ENCODE measurements at places on chromosomes 11 and 22. TPM values are rescaled to one million over a fixed set of nuclear protein-coding genes. Genes with fewer than 3 reads are reported as not detected.

TSSK2 gene
- not detected for total RNA-seq

CHRM4 gene
- total RNA-seq, result 0.12 TPM

FGF19 gene
- 0.06 TPM for total RNA-seq

CST6 gene
- not detected for total RNA-seq

DNA sequence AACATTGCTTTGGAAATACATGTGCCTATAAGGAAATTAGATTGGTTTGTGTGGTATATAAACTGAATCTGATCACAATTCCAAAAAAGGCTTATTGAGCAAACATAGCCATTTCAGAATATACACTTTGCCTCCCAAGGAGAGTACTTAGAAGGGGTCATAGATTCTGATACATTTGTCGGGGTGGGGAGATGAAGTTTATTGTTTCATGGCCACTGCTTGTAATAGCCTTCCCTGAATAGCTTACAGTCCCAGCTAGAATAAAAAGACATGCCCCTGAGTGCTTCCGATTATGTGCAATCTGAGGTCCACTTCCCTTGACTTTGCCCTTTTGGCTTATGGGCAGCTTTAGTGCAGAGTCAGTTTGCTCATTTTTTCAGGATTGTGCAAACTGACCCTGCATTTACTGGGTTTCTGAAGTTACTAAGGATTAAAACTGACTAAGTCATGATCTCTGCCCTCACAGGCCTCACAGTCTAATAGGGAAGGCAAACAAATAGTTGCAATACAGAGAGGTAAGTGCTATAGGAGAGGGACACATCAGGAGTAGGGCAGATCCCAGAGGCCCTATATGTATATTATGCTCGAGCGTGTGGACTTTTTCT lies 184.2 kb downstream of the BLID start:
- H3K4me1 ChIP-seq, result no peaks in the 10 kb centered on the region
- no peak for DNase-seq
- H3K27ac ChIP-seq, result no peak overlapping the region

GRCh38 chr11:71538666-71538990 lies 803 bp downstream of the KRTAP5-8 start:
- H3K36me3 ChIP-seq, result no peaks in the 10 kb centered on the region
- no peak overlapping the region for H3K27ac ChIP-seq
- no peak overlapping the region for H3K4me3 ChIP-seq
- DNase-seq, result no peak
- H3K4me1 ChIP-seq, result peaks cover 6% of the 10 kb centered on the region

GRCh38 chr11:30561691-30562415 lies 24.3 kb downstream of the MPPED2 start:
- H3K27me3 ChIP-seq, result no peaks in the 10 kb centered on the region
- no peak overlapping the region for H3K4me3 ChIP-seq
- no peak overlapping the region for H3K27ac ChIP-seq
- H3K4me1 ChIP-seq, result no peaks in the 10 kb centered on the region
- DNase-seq, result no peak

DNA sequence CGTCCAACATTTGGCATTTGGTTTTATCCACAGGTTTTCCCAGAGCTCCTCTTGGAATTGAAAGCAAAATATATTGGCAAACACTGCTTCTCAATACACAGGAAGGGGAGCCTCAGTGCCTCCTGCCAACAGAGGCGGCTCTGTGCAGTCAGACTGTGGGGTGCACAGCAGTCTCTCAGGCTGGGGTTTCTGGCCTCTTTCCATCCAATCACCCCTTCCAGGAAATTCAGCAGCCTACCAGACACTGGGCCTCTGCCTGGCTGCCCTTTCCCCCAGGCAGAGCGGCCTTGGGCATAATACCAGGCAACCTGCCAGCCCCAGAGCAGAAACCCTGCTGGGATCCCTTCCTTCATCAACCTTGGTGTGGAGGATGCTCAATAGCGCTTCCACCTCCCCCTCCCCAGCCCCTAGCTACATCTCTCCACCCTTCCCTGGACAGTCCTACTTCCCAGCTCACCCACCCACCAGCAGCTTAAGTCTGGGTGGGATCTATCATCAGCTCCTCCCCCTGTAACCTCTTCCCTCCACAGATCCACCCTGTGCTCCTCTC lies 17.8 kb upstream of the RAPSN start:
- no peak overlapping the region for H3K4me3 ChIP-seq
- H3K4me1 ChIP-seq, result peaks cover 14% of the 10 kb centered on the region
- no peaks in the 10 kb centered on the region for H3K27me3 ChIP-seq
- peak; percentile 77 for DNase-seq

- no peaks in the 10 kb centered on the region for H3K36me3 ChIP-seq
- no peaks in the 10 kb centered on the region for H3K27me3 ChIP-seq
- DNase-seq, result peak; percentile 54
- H3K4me1 ChIP-seq, result no peaks in the 10 kb centered on the region
- H3K27ac ChIP-seq, result no peak overlapping the region
Measured at GRCh38 chr11:78715639-78716311, 141.1 kb upstream of the NARS2 start.

DNA sequence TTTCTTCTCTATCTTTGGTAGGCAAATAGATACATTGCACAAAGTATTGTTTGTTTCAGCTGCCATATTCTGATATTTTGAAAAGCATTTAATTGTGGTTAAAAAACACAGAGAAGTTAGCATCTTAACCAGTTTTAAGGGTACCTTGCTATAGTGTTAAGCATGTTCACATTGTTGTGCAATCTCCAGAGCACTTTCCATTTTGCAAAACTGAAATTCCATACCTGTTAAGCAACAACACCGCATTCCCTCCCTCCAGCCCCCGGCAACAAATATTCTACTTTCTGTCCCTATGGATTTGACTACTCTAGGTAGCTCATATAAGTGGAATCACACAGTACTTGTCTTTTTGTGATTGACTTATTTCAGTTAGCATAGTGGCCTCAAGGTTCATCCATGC lies 33.9 kb downstream of the CNTF start:
- no peaks in the 10 kb centered on the region for H3K4me1 ChIP-seq
- H3K4me3 ChIP-seq, result no peak overlapping the region
- H3K36me3 ChIP-seq, result no peaks in the 10 kb centered on the region
- no peak overlapping the region for H3K27ac ChIP-seq
- H3K27me3 ChIP-seq, result no peaks in the 10 kb centered on the region

GRCh38 chr22:27212617-27213177 lies 555.3 kb downstream of the MIAT start:
- H3K4me1 ChIP-seq, result no peaks in the 10 kb centered on the region
- H3K27ac ChIP-seq, result no peak overlapping the region
- H3K4me3 ChIP-seq, result no peak overlapping the region
- no peaks in the 10 kb centered on the region for H3K27me3 ChIP-seq
- DNase-seq, result no peak

DNA sequence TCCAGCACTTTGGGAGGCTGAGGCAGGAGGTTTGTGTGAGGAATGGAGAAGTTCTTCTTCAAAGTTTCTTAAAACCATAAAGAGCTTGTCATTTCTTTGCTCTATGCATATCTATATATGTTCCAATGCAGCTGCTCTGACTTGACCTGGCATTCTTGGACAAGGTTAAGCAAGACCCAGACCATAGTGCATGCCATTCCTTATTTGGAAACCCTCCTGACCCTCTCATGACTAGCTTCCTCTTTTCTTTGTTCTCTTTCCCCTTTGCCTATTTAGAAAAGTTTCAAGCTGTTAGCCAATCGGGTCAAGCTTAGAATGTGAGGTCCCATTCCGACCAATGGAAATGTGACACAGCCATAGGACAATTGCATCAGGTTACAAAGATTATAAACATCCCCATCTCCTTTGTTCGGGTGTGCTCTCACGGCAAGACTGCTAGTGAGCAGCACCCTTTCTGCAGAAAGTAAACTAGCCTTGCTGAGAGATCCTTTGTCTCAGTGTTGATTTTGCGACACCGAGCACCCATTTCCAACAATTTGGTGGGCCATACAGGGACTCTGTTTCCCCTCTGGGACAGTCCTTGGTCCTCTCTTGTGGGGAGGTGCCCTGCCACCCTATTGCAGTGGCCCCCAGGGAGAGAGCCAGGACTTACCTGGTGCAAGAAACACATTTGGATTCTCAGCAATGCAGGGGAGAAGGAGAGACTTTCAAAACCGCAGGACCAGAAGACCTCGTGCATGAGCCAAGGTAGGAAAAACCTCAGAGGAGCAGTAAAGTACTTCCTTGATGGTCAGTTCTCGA lies 39.9 kb upstream of the ANO1 start:
- H3K27ac ChIP-seq, result no peak overlapping the region
- DNase-seq, result no peak
- no peaks in the 10 kb centered on the region for H3K27me3 ChIP-seq
- no peaks in the 10 kb centered on the region for H3K36me3 ChIP-seq
- H3K4me3 ChIP-seq, result no peak overlapping the region

DNA sequence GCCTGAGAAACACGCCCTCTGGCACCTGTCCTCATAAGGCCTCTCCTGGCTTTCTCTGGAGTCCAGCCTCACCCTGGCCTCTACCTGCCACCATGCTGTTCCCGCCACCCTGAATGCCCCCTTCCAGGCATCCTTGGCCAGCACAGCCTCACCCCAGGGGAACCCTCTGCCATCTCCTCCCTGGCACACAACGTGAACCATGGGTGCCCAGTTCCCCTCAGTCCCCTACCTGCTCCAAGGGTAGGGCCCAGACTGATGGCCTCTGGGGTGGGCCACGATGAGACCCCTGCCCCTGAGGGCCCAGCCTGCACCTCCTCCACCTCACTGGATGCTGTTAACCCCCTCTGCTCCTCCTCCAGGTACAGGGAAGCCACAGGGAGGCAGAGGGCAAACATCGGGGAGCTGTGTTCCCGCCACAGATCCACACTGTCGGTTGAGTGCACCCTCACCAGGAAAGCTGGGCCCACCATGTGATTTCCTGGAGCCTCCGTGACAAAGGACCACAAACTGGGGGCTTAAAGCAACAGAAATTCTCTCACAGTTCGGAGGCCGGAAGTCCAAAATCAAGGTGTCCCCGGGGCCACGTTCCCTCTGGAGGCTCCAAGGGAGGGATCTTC lies 169.6 kb downstream of the BRD1 start:
- no peak overlapping the region for H3K4me3 ChIP-seq
- H3K27me3 ChIP-seq, result no peaks in the 10 kb centered on the region
- no peak overlapping the region for H3K27ac ChIP-seq
- no peaks in the 10 kb centered on the region for H3K36me3 ChIP-seq
- DNase-seq, result no peak

DNA sequence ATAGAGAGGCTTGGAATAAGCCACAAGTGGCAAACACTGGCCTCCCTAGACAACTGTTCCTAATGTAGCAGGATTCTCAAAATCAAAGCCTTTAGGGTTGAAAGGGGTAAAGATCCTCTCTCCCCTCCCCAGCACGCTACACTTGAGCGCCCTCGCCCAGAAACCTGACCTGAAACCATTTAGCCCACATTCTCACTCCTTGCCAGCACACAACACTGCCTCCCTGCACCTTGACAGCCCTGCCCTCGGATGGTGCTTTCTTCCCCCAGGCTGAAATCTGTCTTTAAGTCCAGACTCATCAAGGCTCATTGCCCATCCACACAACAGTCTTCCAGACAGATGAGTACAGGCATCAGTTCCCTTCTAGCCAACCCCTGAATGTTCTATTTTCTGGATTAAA lies 26.5 kb downstream of the CWC15 start:
- H3K4me1 ChIP-seq, result no peaks in the 10 kb centered on the region
- H3K27me3 ChIP-seq, result no peaks in the 10 kb centered on the region
- DNase-seq, result no peak
- H3K36me3 ChIP-seq, result no peaks in the 10 kb centered on the region
- no peak overlapping the region for H3K27ac ChIP-seq

- H3K4me3 ChIP-seq, result no peak overlapping the region
- H3K4me1 ChIP-seq, result no peaks in the 10 kb centered on the region
- DNase-seq, result no peak
- no peak overlapping the region for H3K27ac ChIP-seq
- no peaks in the 10 kb centered on the region for H3K36me3 ChIP-seq
Measured at GRCh38 chr11:46600194-46600960, 6.6 kb upstream of the AMBRA1 start.

- no peaks in the 10 kb centered on the region for H3K27me3 ChIP-seq
- no peaks in the 10 kb centered on the region for H3K36me3 ChIP-seq
- H3K27ac ChIP-seq, result no peak overlapping the region
- H3K4me3 ChIP-seq, result no peak overlapping the region
- H3K4me1 ChIP-seq, result no peaks in the 10 kb centered on the region
Measured at GRCh38 chr11:125036933-125037332, 26.2 kb upstream of the SLC37A2 start.

GRCh38 chr11:45163956-45164575 lies 17.6 kb downstream of the PRDM11 start:
- no peaks in the 10 kb centered on the region for H3K36me3 ChIP-seq
- H3K4me3 ChIP-seq, result no peak overlapping the region
- DNase-seq, result no peak
- H3K27me3 ChIP-seq, result no peaks in the 10 kb centered on the region

All from pancreas (tissue), 10 donors.